ENCODE measurements at places on chromosomes 11 and 22.

DNA sequence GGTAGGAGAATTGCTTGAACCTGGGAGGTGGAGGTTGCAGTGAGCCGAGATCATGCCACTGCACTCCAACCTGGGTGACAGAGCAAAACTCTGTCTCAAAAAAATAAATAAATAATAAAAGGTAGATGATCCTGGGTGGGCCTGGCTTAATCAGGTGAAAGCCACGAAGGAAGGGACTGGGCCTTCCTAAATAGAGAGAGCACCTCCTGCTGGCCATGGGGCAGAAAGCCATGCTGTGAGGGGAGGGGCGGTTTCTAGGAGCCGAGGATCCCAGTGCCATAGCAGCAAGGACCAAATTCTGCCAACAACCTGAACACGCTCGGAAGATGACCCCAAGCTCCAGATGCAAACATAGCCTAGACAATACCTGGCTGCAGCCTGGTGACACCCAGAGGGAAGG lies 24.5 kb upstream of the DGKZ start:
- DNase-seq: no peak

DNA sequence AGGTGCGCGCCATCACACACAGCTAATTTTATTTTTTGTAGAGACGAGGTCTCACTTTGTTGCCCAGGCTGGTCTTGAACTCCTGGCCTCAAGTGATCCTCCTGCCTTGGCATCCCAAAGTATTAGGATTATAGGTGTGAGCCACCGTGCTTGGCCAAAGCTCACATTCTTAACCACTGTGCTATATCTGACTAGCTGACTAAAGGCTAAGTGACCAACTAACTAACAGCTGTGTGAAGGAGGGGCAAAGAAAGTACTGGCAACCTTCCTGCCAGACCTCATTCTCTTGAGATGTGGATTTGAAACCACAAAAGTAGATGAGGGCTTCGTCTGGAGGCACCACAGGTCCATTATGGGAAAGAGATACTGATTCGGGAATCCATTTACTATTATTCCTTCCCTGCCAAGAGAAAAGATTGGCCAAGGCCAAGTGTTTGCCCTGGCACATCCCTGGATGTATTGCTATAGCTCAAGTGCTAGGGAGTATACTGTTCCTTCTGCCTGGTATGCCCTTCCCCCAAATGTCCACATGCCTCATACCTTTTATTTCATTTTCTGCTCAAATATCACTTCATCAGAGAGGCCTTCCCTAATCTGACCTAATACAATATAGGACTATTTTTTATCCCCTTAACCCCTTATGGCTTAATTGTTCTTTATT lies 52.7 kb upstream of the RRM1 start:
- no peak for DNase-seq

DNA sequence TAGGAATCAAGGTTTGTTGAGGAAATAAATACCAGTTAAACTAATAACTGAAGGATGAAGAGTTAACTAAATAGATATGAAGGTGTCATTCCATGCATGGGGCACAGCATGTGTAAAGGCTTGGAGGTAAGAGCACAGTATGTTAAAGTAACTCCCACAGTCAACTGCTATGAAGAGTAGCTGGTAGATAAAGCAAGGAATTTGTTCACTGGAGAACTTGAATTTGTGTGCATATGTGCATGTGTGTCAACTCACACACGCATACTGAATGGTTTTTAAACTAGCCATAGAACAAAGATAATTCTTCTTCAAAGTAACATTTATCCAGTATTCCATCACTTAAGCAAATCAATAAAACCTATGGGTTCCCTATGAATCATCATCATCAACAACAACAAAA lies 135.9 kb downstream of the FAM76B start:
- no peak for DNase-seq

- no peak for DNase-seq
Measured at GRCh38 chr11:127000981-127001380, 411 bp upstream of the KIRREL3 start.

- DNase-seq: no peak
Measured at GRCh38 chr22:19291218-19291579, 320 bp downstream of the CLTCL1 start.

GRCh38 chr22:39527481-39527961 lies 5.0 kb downstream of the RPS19BP1 start:
- no peak for DNase-seq

- DNase-seq: no peak
Measured at GRCh38 chr22:20412474-20413216, 18.7 kb downstream of the ZNF74 start.

DNA sequence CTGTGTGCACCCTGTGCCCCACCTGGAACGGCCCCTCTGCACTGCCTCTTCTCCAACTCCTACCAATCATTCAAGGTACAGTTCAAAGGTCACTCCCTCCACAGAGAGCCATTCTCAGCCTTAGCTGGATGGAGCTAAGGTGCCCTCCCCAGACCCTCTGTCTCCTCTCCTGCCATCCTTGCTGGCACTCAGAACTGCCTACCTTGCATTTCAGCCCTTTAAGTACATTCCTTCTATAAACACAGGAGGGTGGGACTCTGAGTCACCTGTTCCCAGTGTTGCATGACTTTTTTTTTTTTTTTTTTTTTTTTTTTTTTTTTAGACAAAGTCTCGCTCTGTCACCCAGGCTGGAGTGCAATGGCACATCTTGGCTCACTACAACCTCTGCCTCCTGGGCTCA lies 8.6 kb downstream of the TTLL1 start:
- DNase-seq: no peak

DNA sequence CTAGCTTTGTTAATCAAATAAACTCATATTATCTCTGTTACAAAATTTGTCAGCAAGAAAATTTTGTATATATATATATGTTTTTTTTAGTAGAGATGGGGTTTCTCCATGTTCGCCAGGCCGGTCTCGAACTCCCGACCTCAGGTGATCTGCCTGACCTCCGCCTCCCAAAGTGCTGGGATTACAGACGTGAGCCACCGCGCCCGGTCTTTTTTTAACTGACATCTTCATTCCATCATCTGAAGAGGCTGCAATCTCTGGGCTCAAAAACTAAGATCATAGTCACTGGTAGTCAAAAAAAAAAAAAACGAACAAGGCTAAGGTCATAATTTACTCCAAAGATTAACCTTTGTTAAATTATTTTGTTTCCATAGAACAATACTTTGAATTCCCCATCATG lies 5.3 kb upstream of the KLHDC7B start:
- no peak for DNase-seq

DNA sequence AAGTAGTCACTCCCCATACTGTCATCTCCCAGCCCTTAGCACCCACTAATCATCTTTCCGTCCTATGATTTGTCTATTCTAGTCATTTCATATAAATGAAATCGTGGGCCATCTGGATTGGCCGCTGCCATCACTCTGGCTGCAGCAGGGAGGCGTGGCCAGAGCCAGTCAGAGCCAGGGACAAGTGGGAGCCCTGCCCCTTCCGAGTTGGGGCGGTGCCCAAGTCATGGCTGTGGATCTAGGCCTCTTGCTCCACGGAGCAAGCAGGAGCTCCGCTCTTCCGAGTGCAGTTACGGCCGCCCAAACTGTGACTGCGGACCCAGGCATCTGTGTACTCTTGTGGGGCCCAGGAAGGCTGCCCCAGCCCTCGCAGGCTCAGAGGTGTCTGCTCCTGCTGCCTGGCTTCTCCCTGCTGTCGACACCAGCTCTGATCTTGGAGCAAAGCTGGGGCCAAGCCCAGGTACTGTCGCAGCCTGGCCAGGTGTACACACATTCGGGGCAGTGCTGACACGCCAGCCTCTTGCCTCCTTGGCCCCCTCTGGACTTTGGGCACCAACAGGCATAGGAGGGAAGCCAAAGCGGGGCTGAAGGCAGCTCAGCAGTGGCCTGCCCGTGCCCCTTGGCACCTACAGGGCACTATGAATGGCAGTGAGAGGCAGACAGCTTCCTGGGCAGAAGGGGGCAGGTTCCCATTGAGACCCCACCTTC lies 8.4 kb downstream of the MRPL48 start:
- no peak for DNase-seq
